NCI-H460 (cell line): ENCODE measurements at places on chromosomes 6 and 20. TPM values are rescaled to one million over a fixed set of nuclear protein-coding genes. Genes with fewer than 3 reads are reported as not detected.

- no peak for DNase-seq
Measured at GRCh38 chr6:127085181-127085580, 33.3 kb upstream of the RSPO3 start.

- no peak for DNase-seq
Measured at GRCh38 chr6:109323241-109323640, 59.0 kb downstream of the CD164 start.

Gene PGC
- total RNA-seq = not detected in 2 replicates

Gene BYSL
- 21.4 and 25.1 TPM in 2 replicates for total RNA-seq
